Activated T-cell treated with anti-CD3 and anti-CD28 coated beads, Interleukin-2, amount 50 U/mL, for 72 hours (primary cell): ENCODE measurements at places on chromosomes 5 and 9. TPM values are rescaled to one million over a fixed set of nuclear protein-coding genes. Genes with fewer than 3 reads are reported as not detected.

DNA sequence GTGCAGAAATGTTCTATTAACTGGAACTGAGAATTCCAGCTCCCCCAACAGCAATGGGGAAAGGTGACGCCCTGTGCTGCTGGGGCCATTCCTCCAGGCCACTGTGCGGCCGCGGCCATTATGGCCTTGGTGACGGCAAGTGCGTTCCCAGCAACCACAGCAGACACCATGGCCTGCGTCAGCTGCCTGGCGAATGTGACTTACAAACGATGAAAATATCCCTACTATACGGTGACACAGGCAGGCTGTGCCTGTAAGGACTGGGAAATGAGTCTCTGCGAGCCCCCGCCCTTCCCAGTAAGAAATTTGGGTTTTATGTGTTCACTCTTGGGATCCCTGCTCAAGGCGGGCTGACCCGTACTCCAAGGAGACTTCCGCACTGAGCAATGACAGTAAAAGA lies 20.6 kb downstream of the CLPTM1L start:
- no peak overlapping the region for H3K4me3 ChIP-seq
- H3K27me3 ChIP-seq, result no peaks in the 10 kb centered on the region
- no peak overlapping the region for H3K27ac ChIP-seq
- DNase-seq, result no peak

DNA sequence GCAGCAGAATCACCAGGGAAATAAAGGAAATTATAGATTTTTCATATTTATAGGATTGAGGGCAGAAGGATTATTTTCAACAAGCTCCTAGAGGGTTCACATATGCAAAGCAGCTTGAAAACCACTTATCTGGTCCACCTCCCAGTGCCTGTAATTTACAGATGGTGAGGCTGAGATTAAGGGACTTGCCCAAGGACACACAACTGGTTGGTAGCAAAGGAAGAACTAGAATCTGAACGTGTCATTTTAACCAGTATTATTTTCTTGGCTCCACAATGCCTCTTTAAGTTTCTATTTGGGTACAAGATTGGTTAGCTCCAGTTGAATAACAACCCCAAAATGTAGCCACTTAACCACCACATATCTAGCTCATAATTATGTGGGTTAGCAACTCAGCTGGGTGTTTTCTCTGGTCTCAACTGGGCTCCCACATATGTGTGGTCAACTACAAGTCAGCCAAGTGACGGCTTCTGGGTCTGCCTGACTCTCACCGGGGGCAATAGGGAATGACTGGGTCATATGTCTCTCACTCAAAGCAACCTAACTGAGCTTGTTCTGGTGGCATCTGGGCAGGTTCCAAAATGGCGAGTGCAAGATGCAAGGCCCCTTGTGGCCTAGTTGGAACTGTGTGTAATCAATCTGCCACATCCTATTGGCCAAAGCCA lies 127.7 kb downstream of the ZDHHC21 start:
- no peak overlapping the region for H3K4me3 ChIP-seq
- no peak overlapping the region for H3K27ac ChIP-seq

DNA sequence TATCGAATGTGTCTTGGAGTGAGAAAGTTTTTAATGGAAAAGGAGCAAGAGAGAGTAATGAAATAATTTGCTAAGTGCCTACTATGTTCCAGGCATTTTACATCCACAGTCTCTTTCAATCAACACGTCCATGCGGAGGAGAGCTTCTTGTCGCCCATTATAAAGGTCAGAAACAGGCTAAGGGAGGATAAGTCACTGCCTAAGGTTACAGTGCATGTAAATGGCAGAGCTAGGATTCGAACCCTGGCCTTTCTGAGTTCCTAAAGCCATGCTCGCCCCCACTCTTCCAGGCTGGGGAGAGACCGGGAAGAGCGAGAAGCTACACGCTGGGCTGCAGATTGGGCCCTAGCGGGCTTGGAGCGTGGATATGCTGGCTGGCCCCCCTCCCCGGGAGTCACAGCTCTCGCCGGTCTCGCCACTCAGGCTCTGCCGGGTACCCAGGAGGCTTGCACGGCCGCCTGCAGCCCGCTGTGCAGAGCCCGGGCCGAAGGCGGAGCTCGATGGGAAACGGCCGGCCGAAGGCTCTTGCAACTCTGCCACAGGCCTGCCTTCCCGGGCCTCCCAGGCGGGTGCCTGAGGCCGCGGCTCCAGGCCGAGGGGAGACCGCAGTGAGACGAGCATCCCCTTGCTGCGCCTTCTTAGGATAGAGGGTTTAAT lies 775 bp upstream of the LHX2 start:
- peaks cover 74% of the 10 kb centered on the region for H3K27me3 ChIP-seq
- peak overlapping the region; percentile 73 for H3K4me3 ChIP-seq
- peaks cover 39% of the 10 kb centered on the region for H3K4me1 ChIP-seq
- H3K36me3 ChIP-seq, result no peaks in the 10 kb centered on the region
- DNase-seq, result peak; percentile 27
- no peak overlapping the region for H3K27ac ChIP-seq

DNA sequence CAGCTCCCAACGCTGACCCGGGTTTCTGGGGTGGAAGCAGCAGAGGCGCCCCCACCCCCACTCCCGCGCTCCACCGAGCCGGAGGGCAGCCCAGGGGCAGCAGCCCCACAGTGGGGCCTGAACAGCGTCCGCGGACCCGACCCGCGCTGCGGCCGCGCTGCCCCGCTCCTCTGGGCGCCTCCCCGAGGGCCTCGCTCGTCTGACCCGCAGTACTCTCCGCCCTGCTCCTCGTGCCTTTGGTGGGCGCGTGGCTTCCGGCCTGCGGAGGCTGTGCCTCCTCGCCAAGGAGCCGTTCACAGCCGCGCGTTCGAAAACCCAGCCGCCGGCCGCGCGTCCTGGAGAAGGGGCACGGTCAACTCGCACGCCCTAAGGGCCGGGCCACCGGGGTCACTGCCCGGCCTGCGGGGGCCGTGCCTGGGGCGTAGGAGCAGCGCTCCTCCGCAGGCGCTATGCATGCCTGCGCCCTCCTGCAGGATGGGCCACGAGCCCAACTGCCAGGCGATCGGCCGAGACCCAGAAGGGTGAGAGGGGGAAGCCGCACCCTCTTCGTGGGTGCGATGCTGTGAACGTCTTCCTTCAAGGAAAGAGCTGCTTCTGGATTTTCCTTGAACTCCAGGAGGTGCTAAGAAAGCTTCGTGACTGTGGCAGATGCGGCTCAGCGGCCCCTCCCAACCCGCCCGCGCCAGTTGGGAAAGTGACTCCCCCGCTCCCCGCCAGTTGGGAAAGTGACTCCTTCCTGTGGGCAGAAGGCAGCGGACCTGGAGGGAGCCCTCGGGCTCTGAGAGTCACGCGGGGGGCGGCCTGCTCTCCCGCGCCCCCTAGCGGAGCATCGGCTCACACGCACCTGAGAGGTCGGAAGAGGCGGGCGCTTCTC lies 82.7 kb downstream of the HSD17B3 start:
- H3K27ac ChIP-seq, result no peak overlapping the region
- peaks cover 15% of the 10 kb centered on the region for H3K4me1 ChIP-seq
- peaks cover 4% of the 10 kb centered on the region for H3K36me3 ChIP-seq
- DNase-seq, result peak; percentile 52
- peaks cover 72% of the 10 kb centered on the region for H3K27me3 ChIP-seq

DNA sequence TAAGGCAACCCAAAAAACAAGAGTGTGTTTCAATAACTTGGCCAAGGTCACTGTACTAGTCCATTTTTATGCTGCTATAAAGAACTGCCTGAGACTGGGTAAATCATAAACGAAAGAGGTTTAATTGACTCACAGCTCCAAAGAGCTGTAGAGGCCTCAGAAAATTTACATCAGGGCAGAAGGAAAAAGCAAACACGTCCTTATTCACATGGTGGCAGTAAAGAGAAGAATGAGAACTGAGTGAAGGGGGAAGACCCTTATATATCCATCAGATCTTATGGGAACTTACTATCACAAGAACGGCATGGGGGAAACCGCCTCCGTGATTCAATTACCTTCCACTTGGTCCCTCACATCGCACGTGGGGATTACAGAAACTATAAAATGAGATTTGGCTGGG lies 64.3 kb upstream of the CAMK4 start:
- no peak for DNase-seq
- no peaks in the 10 kb centered on the region for H3K27me3 ChIP-seq
- H3K4me3 ChIP-seq, result no peak overlapping the region
- peaks cover 3% of the 10 kb centered on the region for H3K36me3 ChIP-seq
- H3K4me1 ChIP-seq, result peaks cover 27% of the 10 kb centered on the region

DNA sequence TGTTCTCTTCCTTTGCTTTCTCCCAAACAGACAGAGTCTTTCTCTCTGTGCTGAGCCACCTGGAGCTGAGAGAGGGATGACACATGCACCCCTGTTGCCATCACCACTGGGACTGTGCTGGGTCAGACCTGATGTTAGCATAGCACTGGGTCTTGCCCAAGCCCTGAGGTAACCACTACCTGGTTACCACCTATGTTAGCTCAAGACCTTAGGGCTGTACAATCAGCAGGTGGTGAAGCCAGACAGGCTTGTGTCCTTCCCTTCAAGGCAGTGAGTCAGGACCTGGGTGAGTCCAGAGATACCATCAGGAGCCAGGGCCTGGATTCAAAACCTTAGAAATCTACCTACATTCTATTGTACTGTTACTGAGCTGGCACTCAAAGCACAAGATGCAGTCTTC lies 32.1 kb downstream of the FST start:
- peaks cover 5% of the 10 kb centered on the region for H3K27me3 ChIP-seq
- no peak overlapping the region for H3K4me3 ChIP-seq
- H3K4me1 ChIP-seq, result no peaks in the 10 kb centered on the region
- H3K27ac ChIP-seq, result no peak overlapping the region
- H3K36me3 ChIP-seq, result peaks cover 2% of the 10 kb centered on the region

GRCh38 chr9:133633681-133634080 lies 2.5 kb upstream of the DBH start:
- no peak for DNase-seq
- no peak overlapping the region for H3K4me3 ChIP-seq
- no peaks in the 10 kb centered on the region for H3K36me3 ChIP-seq
- H3K4me1 ChIP-seq, result no peaks in the 10 kb centered on the region
- H3K27me3 ChIP-seq, result no peaks in the 10 kb centered on the region

DNA sequence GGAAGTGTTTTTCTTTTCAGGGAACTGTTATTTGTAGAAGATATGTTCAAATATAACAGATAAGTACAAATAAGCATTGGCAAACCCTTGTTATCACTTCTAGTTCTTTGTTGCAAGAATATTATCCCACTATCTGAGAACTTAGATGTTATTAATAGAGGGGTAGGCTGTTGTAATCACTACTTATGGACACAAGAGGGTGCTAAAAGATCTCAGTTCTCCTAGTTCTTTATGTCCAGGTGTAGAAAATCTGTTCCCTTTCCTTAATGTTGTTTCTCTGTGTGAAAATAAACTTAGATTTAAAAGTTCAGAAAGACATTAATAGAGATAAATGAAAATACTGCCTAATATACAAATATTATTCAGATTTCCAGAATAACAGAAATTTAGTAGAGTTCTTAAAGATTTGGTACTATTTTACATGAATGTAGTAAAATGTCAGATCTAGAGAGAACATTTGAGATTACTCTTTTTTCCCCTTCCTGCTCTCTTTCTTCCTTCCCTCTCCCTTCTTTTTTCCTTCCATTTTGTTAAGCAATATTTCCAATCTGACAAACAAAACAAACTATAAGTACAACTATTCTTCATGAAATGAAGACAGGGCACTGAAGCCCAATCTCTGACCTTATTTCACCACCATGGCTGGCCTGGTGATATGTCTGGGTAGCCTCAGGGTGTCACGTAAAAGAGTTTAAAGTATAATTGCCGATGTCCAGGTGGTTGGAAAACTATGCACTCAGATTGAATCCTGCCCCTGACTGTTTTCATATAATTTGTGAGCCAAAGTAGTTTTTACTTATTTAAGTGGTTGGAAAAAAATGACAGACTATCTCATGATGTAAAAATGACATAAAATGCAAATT lies 43.6 kb upstream of the C5orf46 start:
- no peak overlapping the region for H3K4me3 ChIP-seq
- no peaks in the 10 kb centered on the region for H3K4me1 ChIP-seq
- no peak for DNase-seq
- H3K27me3 ChIP-seq, result no peaks in the 10 kb centered on the region

DNA sequence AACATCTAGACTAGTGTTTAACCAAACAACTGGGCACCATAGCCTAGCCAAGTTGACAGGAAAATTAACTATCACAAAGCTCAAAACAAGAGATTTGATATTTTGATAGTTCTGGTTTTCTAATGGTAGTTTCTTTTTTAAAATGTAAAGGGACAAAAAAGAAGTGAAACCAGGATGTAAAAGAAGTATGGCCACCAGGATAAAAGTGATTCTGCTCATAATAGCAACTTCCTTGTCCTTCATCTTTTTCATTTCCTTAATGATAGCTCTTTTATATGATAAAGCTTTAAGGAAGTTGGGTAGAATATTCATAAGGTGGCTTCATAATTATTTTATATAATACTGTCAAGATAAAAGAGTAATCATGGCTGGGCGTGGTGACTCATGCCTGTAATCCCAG lies 139.1 kb downstream of the BASP1 start:
- H3K27me3 ChIP-seq, result no peaks in the 10 kb centered on the region
- H3K4me1 ChIP-seq, result no peaks in the 10 kb centered on the region
- no peaks in the 10 kb centered on the region for H3K36me3 ChIP-seq
- DNase-seq, result no peak
- no peak overlapping the region for H3K27ac ChIP-seq

GRCh38 chr5:134545070-134545868 lies 19.8 kb downstream of the JADE2 start:
- peak overlapping the region; percentile 99 for H3K27ac ChIP-seq
- peaks cover 81% of the 10 kb centered on the region for H3K4me1 ChIP-seq
- peak overlapping the region; percentile 87 for H3K4me3 ChIP-seq
- H3K36me3 ChIP-seq, result no peaks in the 10 kb centered on the region
- no peaks in the 10 kb centered on the region for H3K27me3 ChIP-seq
- DNase-seq, result peak; percentile 35

DNA sequence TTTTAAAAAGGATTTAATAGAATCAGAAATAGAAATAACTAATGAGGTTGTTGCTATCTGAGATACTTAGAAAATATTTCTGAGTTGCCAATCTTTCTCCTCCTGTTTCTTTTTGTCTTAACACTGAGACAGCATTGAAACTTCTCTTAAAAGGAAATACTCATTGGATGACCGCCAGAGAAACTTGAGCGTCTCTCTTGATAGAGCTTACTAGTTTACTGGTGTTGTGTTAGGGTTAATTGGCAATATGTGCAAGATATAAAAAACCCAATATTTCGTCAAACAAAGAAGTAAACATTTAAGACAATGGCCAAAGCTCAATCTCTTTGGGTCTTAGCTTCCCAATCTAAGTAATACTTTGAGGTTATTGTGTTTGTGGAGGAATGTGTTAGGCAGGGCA lies 176.4 kb upstream of the CHD1 start:
- H3K36me3 ChIP-seq, result no peaks in the 10 kb centered on the region
- H3K27ac ChIP-seq, result no peak overlapping the region

GRCh38 chr9:96078897-96079490 lies 203.5 kb downstream of the ERCC6L2 start:
- H3K36me3 ChIP-seq, result no peaks in the 10 kb centered on the region
- peaks cover 3% of the 10 kb centered on the region for H3K27me3 ChIP-seq
- H3K4me1 ChIP-seq, result no peaks in the 10 kb centered on the region
- no peak for DNase-seq
- H3K27ac ChIP-seq, result no peak overlapping the region

- H3K27ac ChIP-seq, result peak overlapping the region; percentile 84
- H3K27me3 ChIP-seq, result no peaks in the 10 kb centered on the region
- no peaks in the 10 kb centered on the region for H3K36me3 ChIP-seq
- peak overlapping the region; percentile 41 for H3K4me3 ChIP-seq
Measured at GRCh38 chr5:35789732-35790456, 66.8 kb upstream of the IL7R start.

GRCh38 chr9:135847833-135848232 lies 59.5 kb downstream of the CAMSAP1 start:
- H3K27ac ChIP-seq, result no peak overlapping the region
- peaks cover 38% of the 10 kb centered on the region for H3K36me3 ChIP-seq

Gene PIP5K1B
- total RNA-seq, result 2.5 TPM

Gene C9orf43
- total RNA-seq, result 1.1 TPM

Gene CFAP157
- not detected for total RNA-seq

Gene CTSV
- 1.3 TPM for total RNA-seq

Gene GHR
- not detected for total RNA-seq
